Activated T-helper 2 cell treated with anti-CD3 and anti-CD28 coated beads, Interferon-gamma antibody, Interleukin-2, Interleukin-4, amounts not matched to agents 10 μg/mL and 5 μg/mL and 100 μg/mL, durations not matched to agents 14 hours and 24 hours and 36 hours (primary cell): ENCODE measurements at places on chromosomes 2 and 18. TPM values are rescaled to one million over a fixed set of nuclear protein-coding genes. Genes with fewer than 3 reads are reported as not detected.

CPSF3 gene
- 69.5 and 73.2 TPM in 2 replicates for total RNA-seq

AQP12A gene
- not detected in 2 replicates for total RNA-seq

DSG1 gene
- not detected in 2 replicates for total RNA-seq

GPN1 gene
- total RNA-seq, result 54.3 and 55.9 TPM in 2 replicates

- no peaks in the 10 kb centered on the region for H3K36me3 ChIP-seq
- H3K4me1 ChIP-seq, result no peaks in the 10 kb centered on the region
- DNase-seq, result no peak
- H3K27me3 ChIP-seq, result no peaks in the 10 kb centered on the region
- no peak overlapping the region for H3K27ac ChIP-seq
Observed at GRCh38 chr2:58535182-58535581, 294.1 kb upstream of the FANCL start.
